ENCODE measurements at places on chromosomes 6 and 20.
A peak's percentile ranks its signal among the peaks of the same experiment; 100 is the strongest.

DNA sequence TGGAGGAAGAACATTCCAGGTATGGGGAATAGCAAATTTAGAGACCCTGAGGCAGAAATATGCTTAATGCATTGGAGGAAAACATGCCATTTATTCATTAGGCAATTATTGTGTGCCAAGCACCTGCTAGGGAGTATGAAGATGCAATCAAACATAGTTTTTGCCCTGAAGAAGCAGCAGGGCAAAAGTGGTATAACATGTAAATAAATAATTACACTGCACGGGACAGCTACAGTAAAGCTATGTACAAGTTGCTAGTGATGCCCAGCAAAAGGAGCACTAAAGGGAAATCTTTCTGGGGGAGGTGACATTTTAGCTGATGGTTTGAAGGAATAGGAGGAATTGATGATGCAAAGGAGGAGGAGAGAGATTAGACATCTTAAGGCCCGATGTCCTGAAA, 624 bp upstream of the TJAP1 start:
- DNase-seq: no peak

DNA sequence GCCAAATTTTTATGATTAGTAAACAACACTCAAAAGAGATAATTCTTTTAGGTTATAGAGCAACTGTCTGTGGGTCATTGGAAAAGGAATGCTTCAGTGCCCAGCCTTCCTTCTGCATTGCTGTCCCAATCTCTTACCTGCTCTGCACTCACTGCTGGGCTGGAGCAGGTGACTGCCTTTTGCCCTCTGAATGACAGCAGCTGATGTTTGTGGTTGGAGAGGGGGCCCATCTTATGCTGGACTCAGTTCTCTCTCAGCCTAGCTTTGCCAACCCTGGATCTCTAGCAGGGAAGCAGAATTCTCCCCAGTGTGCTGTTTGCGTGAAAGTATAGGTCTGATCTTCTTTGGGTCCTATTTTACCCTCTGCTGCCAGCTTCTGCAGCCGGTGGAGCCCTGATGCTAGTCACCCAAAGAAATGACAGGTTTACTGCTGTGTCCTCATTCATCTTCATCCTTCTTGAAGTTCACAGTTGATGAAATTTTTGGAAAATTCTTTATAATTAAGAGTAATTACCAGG, 193.5 kb downstream of the ARID1B start:
- DNase-seq: no peak

DNA sequence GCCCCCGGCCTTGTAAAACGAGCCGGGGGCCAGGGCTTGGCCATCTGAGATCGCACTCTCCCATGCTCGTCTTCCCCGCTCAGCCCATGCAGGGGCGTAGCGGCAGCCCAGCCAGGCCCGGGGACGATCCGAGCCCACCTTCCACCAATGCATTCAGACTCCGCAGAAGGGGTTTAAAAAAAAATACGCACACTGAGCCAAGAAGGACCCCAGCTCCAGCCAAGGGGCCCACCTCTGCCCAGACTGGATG, 320 bp downstream of the GSTA4 start:
- no peak for DNase-seq

GRCh38 chr20:53691060-53691810, 97.6 kb upstream of the ZNF217 start:
- DNase-seq: no peak

GRCh38 chr6:148398678-148399077, 56.0 kb downstream of the SASH1 start:
- DNase-seq: no peak

- DNase-seq: no peak
These were observed 330.8 kb downstream of the TAF4 start for GRCh38 chr20:61734733-61735502.

DNA sequence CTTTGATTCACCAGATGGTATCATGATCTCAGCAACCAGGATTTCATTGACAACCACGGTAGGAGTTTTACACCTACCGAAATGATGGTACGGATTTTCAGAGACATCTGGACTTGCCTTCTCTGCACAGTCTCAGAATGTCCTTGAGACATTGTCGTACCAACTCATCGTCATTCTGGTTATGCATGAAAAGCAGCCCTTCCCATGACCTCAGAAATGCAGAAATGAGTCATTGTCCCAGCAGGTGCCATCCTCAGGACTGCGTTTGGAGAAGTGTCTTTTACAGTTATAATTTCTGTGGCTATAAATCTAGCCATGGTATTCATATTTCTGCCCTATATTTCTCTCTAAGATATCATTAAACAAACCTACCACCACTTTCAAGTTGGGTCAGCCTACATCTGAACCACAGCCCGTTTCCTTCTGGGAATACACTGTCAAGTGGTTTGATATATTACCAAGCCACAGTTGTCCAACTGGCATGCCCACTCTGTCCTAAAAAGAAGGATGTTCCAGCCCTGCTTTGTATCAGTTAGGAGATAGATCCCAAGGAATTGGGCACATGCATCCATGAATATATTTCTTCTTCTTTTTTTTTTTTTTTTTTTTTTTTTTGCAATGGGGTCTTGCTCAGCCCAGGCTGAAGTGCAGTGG, 7.5 kb upstream of the BFSP1 start:
- DNase-seq: no peak

GRCh38 chr6:159181914-159182313, 12.7 kb downstream of the FNDC1 start:
- DNase-seq: peak; percentile 8

DNA sequence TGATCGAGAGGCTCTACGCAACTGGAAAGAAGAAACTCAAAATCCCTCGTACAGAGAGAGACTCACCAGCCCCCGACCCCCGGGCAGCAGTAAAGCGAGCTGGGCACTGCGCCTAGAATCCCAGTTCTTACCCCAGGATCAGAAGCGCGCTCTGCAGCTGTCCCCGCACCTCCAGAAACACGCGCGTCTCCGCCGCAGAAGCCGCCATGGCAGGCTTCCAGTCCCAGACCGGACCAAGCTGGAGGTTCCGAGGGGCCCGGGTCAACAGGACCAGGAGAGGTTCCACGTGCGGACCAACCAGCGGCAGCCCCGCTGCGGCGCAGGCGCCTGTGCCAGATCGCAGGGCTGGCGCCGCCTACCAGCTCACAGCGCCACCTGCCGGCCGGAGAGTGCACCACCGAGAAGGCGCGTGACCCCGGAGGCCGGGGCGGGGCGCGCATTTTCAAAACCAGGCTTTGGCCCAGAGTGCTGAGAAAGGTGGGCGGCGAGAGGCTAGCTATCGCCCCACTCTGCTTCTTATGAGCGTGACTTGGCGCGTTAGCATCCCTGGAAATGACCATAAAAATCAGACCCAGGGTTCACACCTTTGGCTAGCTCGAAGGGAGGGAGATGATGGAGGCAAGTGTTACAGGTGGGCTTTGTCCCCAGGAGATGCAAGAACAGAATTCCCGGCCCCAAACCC, at the start of gene UBE3D:
Gene UBE3D, minus strand, starts transcription at position 331 of the 682 bp plus-strand sequence. Its CDS starts 123 bp downstream, at position 208.
- peak; percentile 87 for DNase-seq

DNA sequence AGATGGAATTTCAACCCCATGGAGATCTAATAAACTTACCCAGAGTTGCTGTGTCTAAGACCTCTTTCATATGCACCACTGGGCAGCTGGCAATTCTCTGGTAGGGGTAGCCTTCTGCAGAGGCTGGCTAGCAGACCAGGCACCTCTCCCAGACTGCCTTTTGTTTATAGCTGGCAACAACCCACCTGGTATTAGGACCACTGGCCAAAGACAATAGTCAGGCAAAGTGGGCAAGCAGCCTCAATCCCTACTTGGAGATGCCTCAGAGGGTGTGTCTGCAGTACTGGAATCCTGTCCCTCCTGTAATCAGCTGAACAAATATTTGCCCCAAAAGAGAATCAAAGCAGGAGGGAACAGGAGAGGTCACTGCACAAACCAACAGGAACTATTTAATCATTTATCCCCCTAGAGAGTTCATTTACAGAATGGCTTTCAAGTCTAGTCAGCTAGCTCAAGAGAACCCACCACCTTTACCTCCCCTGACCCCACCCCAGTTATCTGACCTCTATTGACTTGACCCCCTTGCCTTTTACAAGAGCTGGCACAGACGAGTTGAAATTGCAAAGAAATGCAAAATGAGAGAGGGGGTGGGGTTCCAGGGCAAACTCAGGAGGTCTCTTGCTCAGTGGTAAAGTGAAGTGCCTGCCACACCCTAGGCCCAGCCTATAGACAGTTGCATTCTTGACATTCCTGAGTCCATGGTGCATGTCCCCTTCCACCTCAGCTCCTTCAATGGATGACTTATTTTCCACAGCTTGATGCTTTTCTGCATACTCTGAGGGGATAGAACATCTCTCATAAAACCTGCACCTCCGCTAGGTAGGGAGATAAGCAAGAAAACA, 2.8 kb downstream of the BCL2L1 start:
- no peak for DNase-seq

GRCh38 chr20:14919501-14920081, 582.2 kb upstream of the FLRT3 start:
- no peak for DNase-seq

DNA sequence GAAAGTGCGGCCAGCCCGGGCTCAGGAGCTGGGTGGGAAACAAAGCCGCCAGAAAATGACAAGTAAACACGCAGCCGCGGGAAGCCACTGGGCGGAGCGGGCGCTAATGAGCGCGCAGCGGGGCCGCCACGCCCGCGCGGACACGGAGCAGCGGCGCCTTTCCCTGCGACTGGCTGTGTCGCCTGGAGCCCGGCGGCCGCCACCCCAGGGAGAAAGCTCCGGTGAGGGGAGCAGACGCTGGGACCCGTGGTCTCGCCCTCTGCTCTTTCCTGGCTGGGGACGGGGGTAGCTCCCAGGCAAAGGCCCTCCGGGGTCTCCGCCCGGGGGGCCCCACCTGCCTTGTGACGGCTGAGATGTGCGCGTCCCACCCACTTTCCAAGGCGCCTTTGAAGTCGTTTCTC, 54.9 kb downstream of the PRR18 start:
- no peak for DNase-seq

GRCh38 chr6:148716811-148717210, 30.0 kb upstream of the UST start:
- no peak for DNase-seq

- DNase-seq: no peak
These were observed 223.9 kb upstream of the TAB2 start for GRCh38 chr6:149093643-149094042.

- no peak for DNase-seq
These were observed 74.5 kb upstream of the MARCKS start for GRCh38 chr6:113782636-113783035.
